ENCODE measurements at places on chromosomes 13 and 19.

DNA sequence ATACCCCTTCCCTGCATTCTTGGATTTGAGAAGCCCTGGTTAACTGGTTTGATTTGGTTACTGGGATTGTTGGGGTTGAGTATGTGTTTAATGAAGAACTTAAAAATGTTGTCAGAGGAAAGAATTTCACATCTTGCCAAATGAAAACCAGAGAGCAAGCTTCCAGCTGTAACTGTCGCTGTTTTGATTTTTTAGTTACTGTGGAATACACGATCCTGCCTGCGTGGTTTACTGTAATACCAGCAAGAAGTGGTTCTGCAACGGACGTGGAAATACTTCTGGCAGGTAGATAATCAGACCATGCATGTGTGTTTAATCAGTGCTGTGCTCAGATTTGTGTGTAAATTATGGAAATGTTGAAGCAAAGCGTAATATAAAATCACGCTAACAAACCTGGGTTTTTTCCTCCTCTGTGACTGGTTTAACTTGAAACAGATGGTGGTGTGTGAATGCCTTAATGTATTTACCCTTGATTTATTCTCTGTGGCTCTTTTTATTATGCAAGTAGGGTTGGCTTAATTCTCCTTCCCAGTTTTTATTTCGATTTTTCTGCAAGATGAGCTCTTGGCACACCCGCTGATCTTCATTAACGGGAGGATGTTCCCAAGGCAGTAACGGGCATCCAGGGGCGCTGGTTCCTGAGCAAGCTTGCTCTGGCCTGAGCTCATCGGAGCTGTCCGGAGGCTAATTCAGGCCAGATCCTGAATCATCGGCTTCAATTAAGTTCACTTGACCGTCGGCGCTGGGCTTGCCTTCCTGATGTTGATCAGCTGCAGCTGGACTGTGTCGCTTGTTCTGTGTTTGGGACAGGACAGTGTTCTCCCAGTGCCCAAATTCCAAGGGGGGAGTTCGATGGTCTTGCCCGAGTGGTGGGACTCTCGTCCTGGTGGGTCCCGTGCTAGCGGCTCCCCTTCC lies 16.0 kb downstream of the UPF1 start:
- no peak for DNase-seq
- H3K4me1 ChIP-seq = peaks cover 18% of the 10 kb centered on the region
- peak overlapping the region; percentile 25 for H3K27ac ChIP-seq
- peaks cover 20% of the 10 kb centered on the region for H3K36me3 ChIP-seq
- H3K27me3 ChIP-seq = no peaks in the 10 kb centered on the region
- no peak overlapping the region for H3K4me3 ChIP-seq

DNA sequence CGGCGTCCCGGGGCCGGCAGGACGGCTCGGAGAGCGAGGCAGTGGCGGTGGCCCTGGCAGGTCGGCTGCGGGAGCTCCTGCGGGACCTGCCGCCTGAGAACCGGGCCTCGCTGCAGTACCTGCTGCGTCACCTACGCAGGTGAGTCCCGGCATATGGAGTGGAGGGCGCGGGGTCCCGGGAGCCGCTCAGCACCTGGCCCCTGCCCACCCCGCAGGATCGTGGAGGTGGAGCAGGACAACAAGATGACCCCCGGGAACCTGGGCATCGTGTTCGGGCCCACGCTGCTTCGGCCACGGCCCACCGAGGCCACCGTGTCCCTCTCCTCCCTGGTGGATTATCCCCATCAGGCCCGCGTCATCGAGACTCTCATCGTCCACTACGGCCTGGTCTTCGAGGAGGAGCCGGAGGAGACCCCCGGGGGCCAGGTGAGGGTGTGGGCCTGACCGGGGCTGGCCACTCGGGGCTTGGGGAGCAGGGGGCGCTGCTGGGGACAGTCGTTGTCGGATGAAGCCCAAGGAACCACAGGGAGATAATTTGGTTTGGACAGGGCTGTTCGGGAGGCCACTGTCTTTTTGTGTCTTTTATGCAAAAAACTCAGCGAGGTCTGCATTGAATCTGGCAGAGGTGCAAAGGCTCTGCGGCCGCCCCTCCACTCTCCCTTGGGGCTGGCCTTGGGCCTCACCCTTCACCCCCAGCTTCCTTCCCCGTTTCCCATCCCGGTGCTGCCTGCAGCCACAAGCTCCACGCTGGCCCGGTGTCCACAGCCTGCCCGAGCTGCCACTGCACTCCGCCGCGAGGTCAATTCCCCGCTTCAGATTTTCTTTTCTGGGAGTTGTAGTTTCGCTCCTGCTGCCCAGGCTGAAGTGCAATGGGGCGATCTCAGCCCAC lies 12.0 kb downstream of the POLR2E start:
- DNase-seq = peak; percentile 30
- no peak overlapping the region for H3K27ac ChIP-seq
- H3K4me3 ChIP-seq = peak overlapping the region; percentile 44

DNA sequence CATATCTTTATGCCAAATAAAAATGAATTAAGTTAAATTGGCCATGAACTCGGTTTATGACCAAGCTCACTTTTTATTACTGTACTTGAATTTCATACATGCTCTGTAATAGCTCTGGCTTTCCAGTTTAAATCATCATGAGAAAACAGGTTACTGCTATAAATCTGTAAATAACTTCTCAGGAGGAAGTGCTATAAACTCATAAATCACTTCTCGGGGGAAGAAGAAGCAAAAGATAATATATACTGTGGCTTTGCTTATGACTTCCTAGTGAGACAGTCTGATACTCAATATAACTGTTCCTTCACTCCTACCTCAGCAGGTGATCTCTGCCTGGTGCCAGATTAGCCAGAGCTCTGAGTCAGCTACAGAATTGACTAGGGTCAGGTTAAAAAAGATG lies 12.5 kb downstream of the SUPT20H start:
- H3K4me1 ChIP-seq = no peaks in the 10 kb centered on the region
- H3K27ac ChIP-seq = no peak overlapping the region
- H3K4me3 ChIP-seq = no peak overlapping the region
- no peaks in the 10 kb centered on the region for H3K27me3 ChIP-seq
- H3K36me3 ChIP-seq = peaks cover 39% of the 10 kb centered on the region

GRCh38 chr13:103229674-103230073 lies 163.5 kb upstream of the SLC10A2 start:
- DNase-seq = no peak
- no peaks in the 10 kb centered on the region for H3K4me1 ChIP-seq
- no peak overlapping the region for H3K4me3 ChIP-seq
- H3K27me3 ChIP-seq = no peaks in the 10 kb centered on the region
- H3K36me3 ChIP-seq = no peaks in the 10 kb centered on the region

DNA sequence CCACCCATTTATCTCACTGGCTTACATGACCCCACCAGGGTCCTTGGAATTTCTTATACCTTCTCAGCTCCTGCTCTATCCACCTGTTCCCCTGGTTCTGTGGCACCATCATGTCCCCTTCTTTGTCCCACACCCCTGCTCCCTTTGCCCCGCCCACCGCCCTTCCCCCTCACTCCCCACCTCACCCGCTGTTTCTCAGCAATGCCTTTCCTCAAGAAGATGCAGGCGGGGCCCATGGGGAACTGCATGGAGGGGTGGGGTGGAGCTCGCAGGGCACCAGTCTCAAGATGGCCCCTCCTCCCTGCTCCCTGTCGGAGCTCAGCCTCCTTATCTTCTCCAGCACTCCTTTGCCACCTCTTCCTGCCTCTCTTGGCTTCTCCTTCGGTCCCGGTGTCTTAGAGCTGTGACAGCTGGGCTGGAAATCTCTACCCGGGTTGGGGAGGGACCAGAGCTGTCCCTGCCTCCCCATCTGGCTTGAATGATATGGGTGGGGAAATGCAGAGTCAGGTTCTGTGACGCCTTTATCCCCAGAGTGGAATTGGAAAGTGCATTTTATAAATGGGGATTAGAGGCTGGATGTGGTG lies at the start of gene CABP5:
CABP5 (minus strand) TSS at position 405 of the 584 bp plus-strand sequence; CDS start at position 248, 157 bp downstream.
- H3K4me1 ChIP-seq = no peaks in the 10 kb centered on the region
- no peaks in the 10 kb centered on the region for H3K36me3 ChIP-seq
- H3K4me3 ChIP-seq = no peak within 1 kb of the TSS
- DNase-seq = no peak
- H3K27me3 ChIP-seq = no peaks in the 10 kb centered on the region
- no peak within 1 kb of the TSS for H3K27ac ChIP-seq

- H3K4me3 ChIP-seq = no peak overlapping the region
- H3K27ac ChIP-seq = no peak overlapping the region
- H3K36me3 ChIP-seq = no peaks in the 10 kb centered on the region
These were observed 527 bp downstream of the KLK6 start for GRCh38 chr19:50968716-50969412.

Measured in pancreas (tissue), 10 donors.